ENCODE measurements at places on chromosomes 6 and 20.

DNA sequence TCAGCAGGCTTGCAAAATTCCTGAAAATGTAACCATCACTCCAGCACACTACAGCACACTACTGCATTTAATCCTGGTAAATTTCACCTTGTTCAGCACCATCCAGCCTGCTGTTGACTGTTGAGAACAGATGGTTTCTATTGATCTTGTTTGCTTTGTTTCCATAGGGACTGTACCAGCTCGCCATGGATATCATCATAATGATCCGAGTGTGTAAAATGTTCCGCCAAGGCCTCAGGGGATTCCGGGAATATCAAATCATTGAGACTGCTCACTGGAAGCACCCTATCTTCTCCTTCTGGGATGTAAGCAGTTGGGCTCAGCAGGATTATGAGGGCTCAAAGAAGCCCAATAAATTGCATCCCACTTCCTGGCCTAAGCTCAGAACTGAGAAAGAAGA lies 4.1 kb downstream of the CNBD2 start:
- DNase-seq, result peak; percentile 50

DNA sequence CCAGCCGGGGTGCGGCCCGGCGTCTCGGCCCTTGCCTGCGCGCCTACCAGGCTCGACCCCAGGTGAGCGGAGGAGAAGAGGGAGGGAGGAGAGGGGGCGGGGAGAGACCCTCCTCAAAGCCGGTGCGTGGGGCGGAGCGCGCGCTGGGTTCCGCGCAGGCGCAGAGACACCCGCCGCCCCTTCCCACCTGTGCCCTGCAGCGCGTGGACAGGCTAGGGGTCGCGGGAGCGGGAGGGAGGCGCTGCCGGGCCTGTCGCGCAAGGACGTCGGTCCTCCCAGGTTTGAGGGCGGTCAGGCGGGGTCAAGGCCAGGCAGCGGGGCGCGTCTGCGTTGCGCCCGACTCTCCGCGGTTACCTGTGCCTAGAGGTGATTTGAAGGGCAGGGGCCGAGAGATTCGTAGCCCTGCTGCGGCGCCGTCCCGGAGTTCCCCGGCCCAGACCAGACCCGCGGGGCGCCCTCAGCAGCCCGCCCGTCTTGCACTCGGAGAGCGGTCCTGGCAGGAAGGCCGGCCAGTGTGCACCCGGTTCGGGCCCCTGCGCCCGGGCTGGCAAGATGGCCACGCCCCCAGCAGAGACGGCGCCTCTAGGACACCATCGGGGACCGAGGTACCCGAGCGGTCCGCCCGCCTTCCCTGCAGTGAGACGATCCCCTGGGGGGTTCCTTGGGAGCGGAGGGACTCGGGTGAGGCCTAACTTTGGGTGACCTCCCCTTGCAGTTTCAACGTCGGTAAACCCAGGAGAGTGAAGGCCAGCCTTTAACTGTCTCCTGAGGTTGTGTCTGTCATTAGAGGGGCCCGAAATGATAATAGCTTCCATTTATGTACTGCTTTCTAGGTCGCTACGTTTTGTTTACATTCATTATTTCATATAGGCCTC lies 546 bp downstream of the C6orf136 start:
- DNase-seq, result peak; percentile 74

GRCh38 chr6:144647406-144647964 lies 362.4 kb downstream of the UTRN start:
- no peak for DNase-seq

DNA sequence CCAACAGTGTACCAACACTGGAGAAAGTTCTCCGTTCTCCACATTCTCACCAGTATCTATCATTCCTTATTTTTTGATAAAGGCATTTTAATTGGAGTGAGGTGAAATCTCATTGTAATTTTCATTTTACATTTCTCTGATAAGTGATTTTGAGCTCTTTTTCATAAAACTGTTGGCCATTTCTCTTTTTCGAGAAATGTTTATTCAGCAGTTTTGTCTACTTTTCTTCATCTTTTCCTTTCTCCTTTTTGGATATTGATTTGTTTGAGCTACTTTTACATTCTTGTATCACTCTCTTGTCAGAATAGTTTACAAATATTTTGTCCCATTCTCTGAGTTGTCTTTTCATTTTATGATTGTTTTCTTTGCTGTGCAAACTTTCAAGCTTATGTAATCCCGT lies 555.2 kb downstream of the COL12A1 start:
- DNase-seq, result no peak

GRCh38 chr6:71066153-71066552 lies 109.3 kb upstream of the B3GAT2 start:
- DNase-seq, result no peak

DNA sequence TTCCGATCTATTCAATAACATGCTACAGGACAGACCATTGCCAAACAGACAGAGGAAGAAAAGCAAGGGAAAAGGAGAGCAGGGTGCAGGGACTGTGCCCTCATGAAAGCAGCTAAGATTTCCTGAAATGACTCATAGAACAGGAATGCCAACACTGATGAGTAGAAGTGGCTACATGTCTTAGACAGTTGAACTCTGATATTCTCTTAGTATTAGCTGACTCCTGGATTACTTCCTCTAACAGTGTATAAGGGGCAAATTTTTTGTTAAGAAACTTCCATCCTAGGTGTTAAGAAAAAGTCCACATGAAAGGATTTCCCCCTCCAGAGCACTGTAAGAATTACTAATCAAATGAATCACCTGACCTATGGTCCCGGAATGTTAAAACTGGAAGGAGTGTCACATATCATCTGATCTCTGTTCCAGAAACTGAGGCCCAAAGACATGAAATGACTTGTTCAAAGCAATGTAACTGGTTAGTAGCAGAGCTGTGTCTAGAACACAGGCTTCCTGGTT lies 224.9 kb downstream of the IBTK start:
- DNase-seq, result peak; percentile 51

DNA sequence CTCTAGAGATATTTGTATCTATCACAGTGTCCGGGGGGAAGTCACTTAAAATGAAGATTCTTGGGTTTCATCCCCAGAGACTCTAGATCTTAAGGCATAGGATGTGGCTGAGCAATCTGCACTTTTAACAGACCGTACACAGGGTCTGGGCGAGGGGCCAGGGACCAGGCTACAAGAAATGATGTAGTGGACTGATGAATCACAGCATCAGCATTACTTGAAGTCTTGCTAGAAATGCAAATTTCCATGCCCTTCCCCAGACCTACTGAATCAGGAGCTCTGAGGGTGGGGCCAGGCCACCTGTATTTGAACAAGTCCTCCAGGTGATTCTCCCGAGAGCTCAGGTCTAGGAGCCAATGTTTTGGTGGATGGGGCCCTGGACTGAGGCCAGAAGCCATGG lies 168.4 kb downstream of the DOK5 start:
- no peak for DNase-seq

DNA sequence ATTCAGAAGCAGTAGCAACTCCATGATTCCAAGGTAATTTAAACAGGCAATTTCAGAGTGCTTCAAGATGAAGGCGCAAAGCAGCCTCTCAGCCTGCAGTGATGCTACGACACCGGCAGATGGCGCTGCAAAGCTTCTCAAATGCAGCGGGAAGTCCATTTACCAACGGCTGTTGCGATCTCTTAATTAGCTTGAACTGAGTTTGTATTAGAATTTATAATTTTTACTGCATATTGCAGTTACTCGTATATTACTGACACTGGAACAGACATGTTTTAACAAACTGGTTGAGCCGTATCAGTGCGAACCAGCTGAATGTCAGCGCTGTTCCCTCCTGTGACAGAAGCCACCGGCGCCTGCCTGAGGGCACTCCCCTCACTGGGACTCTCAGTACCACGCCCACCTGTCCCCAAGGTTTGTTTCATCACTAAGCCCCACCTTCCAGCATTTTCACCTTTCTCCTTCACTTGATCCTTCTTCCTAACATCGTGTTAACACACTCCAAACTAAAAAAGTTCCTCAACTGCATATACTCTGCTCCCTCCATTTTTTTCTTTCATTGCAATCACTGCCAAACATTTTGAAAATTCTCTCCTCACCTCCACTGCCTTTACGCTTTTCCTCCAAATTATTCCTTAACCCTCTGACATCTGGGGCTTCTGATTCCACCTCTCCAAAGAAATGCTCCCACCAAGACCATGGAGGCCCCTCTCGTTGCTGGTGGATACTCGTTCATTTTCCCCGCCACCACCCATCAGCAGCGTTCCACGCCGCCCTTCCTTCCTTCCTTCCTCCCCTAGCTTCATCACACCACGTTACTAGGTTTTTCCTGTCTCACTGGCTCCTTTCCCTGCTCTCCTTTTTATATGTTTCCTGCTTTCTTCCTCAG lies 14.5 kb downstream of the GNL1 start:
- DNase-seq, result peak; percentile 79

DNA sequence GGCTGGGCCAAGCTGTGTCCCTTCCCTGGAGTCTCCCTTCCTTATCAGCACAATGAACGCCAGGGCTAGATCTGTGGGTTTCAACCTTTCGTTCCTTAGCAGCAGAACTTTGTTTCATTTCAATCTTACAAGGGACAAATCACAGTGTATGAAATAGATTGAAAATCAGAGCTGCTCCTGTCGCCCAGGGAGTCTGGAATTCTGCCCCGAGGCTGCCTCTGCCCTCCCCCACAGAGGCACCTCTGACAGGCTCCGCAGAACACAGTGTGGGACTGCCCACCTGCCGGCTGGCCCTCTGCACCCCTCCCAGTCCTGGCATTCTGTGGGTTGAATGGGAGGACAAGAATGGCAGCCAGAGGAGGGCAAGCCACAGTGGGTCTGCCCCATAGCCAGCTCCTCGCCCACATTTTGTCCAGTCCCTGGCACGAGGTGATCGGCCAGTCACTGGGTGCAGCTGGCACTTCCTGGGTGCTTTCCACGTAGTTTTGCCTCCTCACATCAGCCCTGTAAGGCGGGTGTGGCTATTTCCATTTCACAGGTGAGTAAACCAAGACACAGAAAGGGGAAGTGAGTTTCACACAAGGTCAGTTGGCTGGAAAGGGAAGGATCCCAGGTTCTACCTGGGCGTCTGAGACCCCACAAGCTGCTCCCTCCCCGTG lies 26.1 kb downstream of the MANBAL start:
- DNase-seq, result no peak

- no peak for DNase-seq
Observed at GRCh38 chr20:36543184-36544133, 2.1 kb downstream of the MYL9 start.

- DNase-seq, result no peak
Observed at GRCh38 chr6:167549213-167549612, 224.3 kb downstream of the TTLL2 start.

DNA sequence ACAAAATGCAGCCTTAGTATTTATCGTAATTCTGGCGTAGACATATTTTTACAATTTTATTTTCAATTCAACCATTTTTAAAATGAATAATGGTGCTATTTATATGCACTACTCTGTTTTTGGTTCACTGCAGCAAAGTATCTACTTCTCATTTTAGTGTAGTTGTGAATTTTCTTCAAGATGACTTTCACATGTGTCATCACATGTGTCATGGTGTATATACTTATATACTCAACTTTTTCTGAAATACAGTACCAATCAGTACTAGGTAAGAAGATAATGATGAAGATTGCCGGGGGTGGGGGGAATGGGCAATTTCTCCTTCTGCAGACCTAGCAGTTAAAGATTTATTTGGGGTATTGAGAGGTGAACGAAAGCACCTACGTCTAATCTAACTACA lies 634.5 kb downstream of the PHF3 start:
- no peak for DNase-seq

GRCh38 chr6:73263570-73263909 lies 544 bp upstream of the KHDC1 start:
- DNase-seq, result no peak

DNA sequence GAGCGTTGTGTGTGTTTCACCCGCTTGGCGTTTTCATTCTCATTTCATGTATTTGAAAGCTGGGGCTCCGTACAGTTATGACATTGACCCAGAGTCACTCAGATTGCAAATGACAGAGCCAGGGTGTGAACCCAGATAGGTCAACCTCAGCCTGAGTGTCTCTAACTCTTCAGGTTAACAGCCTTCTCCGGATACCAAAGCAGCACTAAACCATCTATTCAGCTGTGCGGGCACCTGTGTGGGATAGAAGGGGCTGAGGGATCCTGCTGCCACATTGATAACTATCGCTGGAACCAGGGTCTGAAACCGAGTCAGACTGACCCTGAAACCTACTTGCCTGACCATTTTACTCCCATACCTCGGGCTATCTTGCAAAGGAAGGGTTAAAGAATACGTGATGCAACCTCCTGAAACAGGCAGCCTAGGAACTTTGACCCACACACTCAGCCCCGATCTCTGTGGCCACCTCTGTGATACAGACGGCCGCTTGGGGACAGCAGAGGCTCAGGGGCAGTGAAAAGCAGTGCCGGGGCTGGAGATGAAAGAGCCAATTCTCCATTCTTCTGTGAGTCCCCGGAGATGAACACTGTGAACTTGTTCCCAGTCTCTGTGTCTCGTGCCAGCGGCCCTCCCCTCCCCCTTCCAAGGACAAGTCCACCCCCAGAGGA lies 233.5 kb upstream of the QKI start:
- DNase-seq, result peak; percentile 76

- DNase-seq, result no peak
Observed at GRCh38 chr6:43713643-43714310, 26.2 kb upstream of the MRPS18A start.

GRCh38 chr6:89008001-89008814 lies 44.8 kb upstream of the RNGTT start:
- DNase-seq, result no peak

DNA sequence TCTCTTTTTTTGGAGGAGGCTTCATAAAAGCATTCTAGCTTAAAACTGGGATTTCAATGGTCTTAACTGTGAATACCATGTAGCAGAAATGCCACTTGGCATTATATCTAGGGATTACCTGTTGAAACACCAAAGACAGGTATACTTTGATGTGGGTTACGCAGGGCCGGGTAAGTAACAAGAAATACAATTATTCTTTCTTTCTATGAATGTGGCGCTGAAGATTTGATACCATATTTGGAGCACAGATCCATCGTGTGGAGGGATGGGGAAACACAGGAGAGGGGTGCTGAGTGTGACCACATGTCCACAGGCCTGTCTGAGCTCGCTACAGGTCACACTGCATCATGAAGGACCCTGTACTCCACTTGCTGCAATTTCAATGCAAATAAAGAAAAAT lies 257.8 kb downstream of the GMPR start:
- DNase-seq, result no peak

- no peak for DNase-seq
Observed at GRCh38 chr6:169084067-169084466, 169.6 kb downstream of the THBS2 start.
